ENCODE measurements at places on chromosomes 16 and 17.

- peak; percentile 14 for DNase-seq
Measured at GRCh38 chr16:25264597-25264996, 7.0 kb upstream of the ZKSCAN2 start.

DNA sequence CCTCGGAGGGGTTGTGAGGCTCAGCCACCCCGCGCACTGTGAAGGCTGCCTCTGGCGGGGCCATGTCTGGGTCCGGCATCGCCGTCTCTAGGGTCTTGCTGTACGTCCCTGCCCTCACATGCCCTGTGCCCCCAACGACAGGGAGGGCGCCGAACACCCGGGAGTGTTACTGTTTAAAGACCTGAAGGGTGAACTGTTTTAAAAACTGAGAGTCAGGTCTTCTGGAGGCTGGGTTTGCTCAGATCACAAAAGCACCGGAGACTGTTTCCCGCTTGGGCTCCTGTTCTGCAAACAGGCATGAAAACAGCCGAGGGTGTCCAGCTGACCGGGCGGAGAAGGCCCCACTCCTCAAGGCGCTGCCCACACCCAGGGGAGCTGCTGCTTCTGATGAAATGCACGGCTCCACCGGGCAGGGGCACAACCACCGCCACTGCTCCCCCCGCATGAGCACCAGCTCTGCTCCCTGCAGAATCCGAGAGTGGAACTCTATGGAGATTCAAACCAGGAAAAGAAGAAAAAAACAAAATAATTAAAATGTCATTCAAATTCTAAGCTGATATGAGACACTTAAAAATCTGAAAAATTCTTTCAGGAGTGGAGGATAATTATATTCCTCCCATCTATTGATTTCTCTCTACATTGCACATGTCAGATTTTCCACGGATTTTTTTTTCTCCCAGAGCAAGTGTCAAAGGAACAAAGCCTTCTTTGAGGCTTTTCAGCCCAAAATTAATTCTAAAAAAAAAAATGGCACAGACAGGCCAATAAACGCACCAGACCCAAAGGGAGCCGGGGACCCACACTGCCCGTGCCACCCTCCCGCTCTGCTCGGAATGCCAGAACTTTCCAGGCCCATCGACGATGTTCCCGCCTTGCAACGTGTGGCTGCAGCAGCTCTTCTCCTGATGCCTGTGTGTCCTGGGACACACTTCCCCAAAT, 74.3 kb downstream of the LMF1 start:
- no peak for DNase-seq

GRCh38 chr16:68756239-68756915, 19.3 kb downstream of the CDH1 start:
- DNase-seq: no peak

GRCh38 chr17:28555022-28555421, 2.6 kb upstream of the UNC119 start:
- DNase-seq: no peak

DNA sequence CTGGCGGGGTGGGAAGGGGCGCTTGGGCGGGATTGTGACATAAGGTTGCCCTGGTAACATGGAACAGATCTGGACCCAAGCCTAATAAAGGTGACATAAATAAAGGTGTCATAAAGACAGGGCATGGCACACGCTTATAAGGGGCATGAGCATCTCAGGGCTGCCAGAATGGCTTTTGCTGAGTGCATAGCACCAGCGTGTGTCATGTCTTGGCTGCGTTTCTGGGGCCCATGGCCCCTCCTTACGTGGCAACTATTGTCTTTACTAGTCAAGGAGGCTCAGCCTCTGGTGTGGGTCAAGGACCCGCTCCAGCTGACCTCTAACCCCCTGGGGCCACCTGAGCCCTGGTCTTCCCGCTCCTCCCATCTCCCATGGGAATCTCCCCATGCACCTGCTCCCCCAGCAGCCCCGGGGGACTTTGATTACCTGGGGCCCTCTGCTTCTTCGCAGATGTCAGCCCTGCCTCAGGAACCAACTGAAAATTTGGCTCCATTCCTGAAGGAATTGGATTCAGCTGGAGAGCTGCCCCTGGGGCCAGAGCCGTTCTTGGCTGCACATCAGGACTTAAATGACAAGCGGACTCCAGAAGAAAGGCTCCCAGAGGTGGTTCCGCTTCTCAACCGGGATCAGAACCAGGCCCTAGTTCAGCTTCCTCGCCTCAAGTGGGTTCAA, 13.9 kb downstream of the LRRC37B start:
- no peak for DNase-seq
